Progenitor cell of endocrine pancreas (in vitro differentiated cells): ENCODE measurements at places on chromosomes 1 and 21. TPM values are rescaled to one million over a fixed set of nuclear protein-coding genes. Genes with fewer than 3 reads are reported as not detected.

OR2AJ1 gene
- not detected in 2 replicates for total RNA-seq

GRCh38 chr21:43697758-43698643 is 20.9 kb upstream of the PDXK start:
- DNase-seq, result no peak

GRCh38 chr1:237794071-237794470 is 96.7 kb downstream of the ZP4 start:
- no peak for DNase-seq

SGIP1 gene
- 12.1 and 16.0 TPM in 2 replicates for total RNA-seq

OR2L5 gene
- total RNA-seq, result not detected in 2 replicates

- no peak for DNase-seq
Measured at GRCh38 chr1:224744521-224744920, 128.4 kb downstream of the CNIH3 start.

DNA sequence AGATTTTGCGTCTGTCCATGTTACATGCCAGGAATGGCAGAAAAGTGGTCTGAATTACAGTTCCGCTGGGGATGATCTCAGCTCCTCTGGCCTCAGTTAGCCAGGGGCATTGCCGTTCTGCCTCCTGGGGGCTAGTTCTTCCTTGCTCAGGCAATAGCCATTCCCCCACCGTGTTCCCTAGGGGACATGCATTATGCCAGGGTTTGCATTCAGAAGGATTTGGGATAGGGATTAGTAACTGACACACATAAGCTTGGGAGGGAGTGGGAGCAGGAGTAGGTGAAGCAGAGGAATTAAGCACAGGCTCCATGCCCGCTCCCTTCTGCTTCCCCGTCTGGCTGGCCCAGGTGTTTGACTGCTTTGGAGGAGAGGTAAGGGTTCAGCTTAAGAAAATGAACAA is 12.7 kb downstream of the LRRC71 start:
- DNase-seq, result no peak

OR2M2 gene
- not detected in 2 replicates for total RNA-seq

DNA sequence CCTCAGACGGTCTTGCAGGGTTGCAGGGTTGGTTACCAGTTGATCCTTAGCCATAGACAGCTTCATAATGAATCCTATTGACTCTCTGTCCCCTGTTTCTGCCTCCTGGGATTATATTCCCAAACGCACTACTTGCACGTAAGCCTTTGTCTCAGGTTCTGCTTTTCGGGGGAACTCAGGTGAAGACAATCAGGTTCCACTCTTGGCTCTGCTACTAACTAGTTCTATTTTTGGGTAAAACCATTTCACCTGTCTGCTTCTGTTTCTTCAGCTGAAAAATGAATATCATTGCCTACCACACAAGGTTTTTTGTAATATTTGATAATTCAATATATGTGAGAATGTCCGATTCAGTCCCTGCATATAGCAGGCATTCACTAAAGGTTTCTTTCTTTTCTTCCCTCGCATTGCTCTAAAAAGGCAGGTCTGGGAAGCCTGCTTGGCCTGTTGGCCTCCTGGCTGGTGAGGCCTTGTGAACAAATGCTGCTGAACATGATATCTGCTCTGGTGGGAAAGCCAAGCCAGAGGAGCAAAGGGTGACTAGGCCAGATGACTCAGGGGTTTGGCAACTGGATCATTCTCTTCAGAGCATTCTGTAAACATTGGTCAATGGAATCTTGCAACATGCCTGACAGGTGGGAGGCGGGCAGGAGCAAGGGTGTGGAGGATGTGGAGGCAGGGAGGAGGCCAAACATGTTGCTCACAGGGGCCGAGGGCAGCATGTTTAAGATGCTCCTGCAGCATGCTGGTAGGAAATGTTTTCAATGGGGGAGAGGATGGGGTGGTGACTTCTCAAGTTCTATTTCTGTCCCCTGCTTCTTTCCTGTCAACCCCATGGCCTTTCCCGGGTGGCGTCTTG is 23.8 kb downstream of the IER5 start:
- no peak for DNase-seq

DNA sequence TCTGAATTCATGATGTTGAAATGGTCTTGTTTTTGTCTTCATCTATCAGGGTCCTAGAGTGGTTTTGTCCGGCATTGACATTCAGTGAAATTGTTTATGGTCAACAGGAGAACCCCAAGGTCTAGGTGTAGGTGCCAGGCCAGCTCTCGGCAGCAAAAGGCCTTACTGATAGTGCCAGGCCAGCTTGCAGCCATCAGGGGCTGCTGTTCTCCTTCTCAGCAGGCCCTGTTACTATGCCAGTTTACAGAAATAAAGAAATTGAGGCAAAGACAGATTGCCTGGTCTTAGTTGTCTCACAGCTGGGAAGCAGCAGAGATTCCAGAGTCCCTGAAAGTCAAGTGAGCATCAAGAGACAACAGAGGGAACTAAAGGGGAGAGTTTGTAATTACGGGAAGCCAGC is 12.0 kb downstream of the HMGB4 start:
- no peak for DNase-seq

DNA sequence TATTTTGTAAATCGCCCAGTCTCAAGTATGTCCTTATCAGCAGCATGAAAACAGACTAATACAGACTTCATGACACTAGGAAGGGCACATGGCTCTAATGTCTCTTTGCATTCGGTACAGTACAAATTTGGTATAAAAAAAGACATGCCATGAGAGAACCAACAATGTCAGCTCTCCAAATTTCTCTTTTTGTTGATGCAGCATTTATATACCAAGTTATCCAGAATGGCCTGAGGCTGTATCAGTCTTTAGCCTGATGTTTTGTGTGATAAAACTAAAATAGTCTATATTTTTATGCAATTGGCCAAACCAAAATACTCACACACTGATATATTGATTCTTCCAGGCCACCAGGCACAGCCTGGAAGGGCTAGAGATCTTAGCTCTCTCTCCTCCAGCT is 124.3 kb upstream of the SAMSN1 start:
- DNase-seq, result no peak

DNA sequence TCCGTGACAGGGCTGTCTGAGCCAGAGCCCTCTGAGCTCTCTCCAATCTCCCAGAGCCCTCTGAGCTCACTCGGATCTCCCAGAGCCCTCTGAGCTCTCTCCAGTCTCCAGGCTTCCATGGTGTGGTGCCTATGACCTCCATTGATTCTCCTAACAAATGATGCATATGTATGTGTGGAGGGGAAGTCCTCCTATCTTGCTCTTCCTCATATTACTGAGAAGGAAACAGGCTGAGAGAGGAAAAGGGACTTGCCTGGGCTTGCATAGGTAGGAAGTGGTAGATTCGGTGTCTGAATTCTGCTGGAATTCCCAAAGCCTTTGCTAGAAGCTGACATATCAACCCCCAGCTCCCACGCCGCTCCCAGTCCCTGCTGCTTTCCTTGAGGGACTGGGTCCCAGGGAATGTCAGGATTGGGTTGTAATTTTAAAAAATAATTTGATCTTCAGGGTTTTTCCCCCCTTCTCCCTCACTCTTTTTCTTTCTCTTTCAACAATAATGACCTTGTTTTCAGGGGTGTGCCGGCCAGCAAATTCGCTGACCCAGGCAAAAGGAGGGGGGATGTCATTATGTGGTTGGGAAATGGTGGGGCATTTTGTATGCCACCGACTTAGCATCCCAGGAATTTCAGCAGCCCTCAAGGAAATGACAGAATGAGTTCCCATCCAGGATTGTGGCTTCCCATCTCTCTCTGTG is 42.3 kb upstream of the RUNX3 start:
- DNase-seq, result no peak

DNA sequence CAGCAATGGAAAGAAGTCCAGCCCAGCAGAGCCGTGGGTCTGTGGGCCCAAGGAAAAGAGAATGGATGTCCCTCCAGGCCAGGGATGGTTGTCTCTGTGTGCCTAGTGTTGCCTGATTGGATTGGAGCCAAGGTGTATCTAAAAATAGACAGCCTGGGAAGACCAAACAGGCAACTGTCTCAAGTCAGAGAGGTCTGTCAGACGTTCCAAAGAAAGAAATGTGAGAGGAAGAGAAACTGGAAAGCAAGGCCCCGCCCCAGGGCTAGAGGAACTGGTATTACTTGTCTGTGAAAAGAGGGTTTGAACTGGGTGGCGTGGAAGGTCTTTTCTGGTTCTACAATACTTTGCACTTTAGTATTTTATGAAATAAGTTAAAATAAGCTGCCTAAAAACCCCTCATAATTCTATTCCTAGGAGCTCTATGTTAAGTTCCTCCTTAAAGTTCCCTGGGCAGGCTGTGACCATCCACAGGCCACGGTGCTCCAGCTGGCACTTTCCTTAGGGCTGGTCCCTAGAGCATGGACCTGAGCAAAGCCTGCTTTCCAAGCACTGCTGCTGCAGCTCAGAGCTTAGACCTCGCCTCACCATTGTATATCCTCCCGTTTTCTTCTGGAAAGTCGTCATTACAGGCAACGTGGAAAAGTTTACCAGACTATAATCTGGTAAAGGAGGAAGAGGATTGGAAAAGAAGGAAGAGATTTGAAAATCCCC is 151.6 kb downstream of the DISC1 start:
- DNase-seq, result no peak

PLPP3 gene
- 16.1 and 17.4 TPM in 2 replicates for total RNA-seq

ETV3 gene
- total RNA-seq, result 31.8 and 32.5 TPM in 2 replicates

DNA sequence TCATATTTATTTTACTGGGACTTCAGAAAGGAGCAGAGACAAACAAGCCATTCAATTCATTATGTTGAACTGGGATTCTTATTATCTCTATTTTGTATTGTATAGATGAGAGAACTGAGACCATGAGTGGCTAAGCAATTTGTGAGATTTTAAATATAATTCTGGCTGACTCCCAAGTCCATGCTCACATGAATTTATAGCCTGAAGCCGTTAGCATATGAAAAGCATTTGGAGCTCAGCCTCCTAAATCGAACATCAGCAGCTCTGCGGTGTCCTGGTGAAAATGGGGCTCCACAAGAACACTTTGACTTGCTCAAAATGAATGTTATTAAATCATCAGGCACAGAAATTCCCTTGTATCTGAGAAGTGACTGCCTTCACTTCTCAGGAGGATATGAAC is 96.8 kb upstream of the DPT start:
- no peak for DNase-seq

CD1B gene
- total RNA-seq, result not detected in 2 replicates

DNA sequence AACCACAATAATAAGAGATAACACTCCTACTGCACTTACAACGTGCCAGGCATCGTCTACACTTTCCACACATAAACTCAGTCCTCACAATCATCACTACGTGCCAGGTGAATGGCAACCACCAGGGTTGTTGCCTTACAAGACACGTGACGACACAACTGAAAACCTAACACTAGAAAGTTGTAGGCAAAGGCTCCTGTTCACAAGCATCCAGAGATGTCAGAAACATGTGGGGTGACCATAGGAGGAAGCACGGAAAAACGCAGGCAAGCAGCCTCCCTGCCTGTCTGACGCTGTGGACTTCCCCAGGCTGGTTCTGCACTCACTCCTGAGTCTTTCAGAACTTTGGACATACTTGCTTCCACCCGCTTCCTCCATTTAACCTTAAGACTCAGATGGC is 7.0 kb downstream of the CAPZB start:
- no peak for DNase-seq

PHGDH gene
- total RNA-seq, result 428 and 452 TPM in 2 replicates

TMEM200B gene
- total RNA-seq, result 13.3 and 15.0 TPM in 2 replicates

GRCh38 chr1:27005166-27005530 is 7.5 kb downstream of the TENT5B start:
- no peak for DNase-seq

BPNT1 gene
- 27.1 and 27.6 TPM in 2 replicates for total RNA-seq

MPC2 gene
- total RNA-seq, result 81.3 and 90.2 TPM in 2 replicates

DNA sequence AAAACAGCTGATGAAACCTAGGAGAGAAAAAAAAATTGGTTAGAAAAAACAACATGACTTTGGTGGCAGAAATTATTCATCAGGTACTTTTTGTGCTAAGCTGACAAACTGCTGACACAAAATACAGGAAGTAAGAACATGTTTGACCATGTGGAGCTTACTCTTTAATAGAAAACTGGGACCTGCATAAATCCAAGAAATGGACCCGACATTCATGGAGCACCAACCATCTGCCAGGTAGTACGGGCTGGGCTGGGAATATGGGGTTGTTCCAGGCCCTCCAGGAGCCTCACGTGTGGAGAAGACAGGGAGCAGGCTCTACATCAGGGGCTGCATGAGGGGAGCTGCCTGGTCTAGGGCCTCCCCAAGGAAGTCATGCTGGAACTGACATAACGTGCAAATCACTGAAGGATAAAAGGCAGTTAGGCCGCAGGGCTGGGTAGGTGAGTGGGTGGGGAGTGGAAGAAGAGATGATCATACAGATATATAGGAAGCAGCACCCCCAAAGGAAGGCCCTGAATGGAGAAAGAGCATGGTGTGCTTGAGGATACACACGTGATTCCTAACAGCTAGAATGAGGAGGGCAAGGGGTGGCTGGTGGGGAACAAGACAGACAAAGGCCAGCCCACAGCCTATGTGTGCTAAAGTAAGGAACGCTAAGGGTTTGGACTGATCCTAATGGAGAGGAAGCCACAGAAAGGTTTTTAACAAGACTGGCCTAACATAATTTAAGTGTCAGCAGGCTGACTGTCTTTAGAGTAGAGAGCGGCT is 26.1 kb downstream of the CD58 start:
- DNase-seq, result no peak

DNA sequence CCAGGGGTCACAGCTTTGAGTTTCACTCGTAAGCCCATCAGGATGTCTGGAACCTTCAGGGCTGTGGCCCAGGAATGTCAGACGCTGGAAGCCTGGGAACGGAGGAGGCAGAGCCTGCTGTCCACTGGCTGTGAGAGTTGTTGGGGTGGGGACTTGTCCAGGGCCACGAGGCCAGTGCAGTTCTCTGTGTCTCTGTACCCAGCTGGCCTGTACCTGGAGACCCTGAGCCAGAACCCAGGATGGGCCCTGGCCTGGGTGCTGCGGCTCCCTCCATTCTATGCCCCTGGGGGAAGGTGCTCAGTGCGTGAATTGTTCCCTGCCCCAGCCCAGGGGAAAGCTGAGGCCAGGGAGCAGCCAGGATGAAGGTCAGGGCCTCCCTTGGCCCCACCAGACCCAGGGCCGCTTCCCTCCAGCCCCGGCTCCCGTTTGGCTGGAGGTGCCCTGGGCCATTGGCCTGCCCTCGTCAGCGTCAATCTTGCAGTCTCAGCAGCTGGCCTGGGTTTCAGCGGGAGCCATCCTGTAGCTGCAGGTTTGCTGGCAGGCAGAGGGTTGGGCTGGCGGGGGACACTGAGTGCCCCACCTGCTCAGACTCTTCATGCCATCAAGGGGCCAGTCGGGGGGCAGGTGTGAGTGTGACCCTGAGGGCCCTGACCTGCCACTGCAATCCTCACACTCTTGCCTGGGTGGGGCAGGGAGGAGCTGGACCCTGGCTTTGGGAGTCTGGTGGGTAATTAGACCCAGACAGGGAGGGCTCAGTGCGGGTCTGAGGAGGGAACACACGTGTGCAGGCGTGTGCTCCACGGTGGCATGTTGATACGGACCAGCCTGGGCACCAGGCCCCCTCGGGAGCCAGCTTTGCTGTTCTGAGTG is 724 bp upstream of the CALML6 start:
- DNase-seq, result no peak

DNA sequence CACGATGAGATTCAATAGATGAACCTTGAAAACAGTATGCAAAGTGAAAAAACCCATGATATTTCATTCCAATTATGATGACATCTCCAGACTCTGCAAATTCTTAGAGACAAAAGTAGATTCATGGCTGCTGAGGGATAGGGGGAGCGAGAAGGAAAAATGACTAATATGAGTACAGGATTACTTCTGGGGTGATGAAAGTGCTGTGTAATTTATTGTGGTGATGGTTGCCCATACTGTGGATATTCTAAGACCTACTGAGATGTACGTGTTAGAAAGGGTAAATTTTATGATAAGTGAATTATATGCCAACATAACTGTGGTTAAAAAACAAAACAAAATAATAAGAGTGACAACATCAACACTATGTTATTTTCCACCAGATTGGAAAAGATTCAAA is 18.9 kb upstream of the RGS7 start:
- DNase-seq, result no peak
